GM18507 (cell line): ENCODE measurements at places on chromosomes 7 and 10.

GRCh38 chr7:12584930-12585329, 14.4 kb downstream of the SCIN start:
- no peak for DNase-seq

GRCh38 chr10:101234333-101234732, 5.1 kb upstream of the LBX1 start:
- no peak for DNase-seq

DNA sequence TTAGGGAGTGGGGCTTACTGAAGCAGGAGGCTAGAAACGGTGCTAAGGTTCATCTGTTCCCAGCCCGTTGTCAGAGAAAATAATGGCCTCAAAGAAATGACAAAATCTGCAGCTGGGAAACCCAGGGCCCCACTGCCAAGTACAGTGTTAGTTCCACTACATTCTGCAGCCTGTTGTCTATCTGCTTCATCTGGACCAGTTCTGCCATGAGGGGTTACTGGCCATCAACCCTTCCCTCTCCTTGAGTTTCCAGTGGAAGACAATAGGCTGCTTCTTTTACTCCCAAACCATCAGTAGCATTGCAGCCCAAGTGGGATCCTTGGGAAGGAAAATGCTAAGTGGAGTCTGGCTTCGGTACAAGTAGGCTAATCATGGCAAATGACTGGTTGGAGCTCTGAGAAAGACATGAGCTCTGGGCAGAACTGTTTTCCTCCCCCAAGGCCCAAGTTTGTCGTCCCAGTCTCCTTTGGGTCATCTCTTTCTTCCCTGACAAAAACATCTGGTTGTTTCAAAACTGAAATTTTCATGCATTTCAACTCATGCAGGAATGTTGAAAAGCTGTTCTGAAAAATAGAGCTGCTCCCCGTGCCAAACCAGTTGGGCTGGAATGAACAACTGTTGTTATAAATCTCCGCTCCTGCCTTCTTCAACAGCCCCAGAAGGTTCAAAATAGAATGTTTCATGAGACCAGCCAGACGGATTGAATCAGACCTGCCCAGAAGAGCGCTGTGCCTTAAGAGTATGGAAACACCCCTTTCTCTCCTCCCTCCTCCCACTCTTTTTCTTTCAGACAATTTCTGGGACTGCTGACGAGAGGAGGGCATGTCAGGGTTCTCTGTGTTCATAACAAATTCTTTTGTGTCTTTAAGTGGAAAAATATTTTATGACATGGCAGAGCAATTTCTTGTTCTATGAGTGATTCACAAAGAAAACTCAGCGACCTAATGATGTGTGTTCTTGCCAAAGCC, 116.6 kb downstream of the RAB18 start:
- DNase-seq: no peak

GRCh38 chr7:92613720-92614119, 23.5 kb upstream of the FAM133B start:
- DNase-seq: no peak
